DMS 273 treated with DMSO at 0.1 percent for 48 hours (cell line): ENCODE measurements at places on chromosomes 3 and 15.
A peak's percentile ranks its signal among the peaks of the same experiment; 100 is the strongest.

- no peak for DNase-seq
Observed at GRCh38 chr3:47270526-47270925, 12.1 kb downstream of the KIF9 start.

GRCh38 chr15:76286271-76286879 is 24.9 kb downstream of the ETFA start:
- DNase-seq = no peak

GRCh38 chr15:98505611-98506031 is 142.7 kb upstream of the IGF1R start:
- no peak for DNase-seq

DNA sequence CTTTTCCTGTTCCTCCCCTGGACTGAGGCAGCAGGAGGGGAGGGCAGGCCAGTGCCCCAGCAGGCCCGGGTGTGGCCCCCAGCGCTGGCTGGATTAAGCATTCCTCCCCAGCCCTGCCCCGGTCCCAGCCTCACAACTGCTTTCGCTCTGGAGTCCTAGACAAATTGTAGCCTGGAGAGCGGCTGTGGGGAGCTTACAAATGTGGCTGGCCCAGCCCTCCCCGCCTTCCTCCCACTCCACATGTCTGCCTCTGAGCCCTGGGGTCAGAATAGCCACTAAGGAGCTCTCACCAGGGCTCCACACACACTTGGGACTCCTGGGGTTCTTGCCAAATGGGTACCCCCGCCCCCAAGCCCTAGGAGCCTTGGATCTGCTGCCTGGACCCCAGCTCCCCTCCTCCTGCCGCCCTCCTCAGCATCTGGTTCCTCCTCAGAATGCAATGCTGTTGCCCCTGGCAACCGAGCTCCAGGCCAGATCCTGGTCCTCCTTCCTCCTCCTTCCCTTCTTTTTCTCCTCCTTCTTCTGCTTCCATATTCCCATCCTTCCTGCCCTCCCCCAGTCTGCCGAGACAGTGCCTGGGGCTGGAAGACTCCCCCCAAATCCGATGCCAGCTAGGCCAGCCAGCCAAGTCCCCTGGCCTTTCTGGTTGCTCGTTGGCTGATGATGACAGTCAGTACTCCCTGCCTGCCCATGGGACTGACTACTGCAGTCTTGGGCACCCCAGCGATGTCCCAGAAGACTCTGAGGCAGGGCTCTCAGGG is 91.1 kb downstream of the LINGO1 start:
- no peak for DNase-seq

DNA sequence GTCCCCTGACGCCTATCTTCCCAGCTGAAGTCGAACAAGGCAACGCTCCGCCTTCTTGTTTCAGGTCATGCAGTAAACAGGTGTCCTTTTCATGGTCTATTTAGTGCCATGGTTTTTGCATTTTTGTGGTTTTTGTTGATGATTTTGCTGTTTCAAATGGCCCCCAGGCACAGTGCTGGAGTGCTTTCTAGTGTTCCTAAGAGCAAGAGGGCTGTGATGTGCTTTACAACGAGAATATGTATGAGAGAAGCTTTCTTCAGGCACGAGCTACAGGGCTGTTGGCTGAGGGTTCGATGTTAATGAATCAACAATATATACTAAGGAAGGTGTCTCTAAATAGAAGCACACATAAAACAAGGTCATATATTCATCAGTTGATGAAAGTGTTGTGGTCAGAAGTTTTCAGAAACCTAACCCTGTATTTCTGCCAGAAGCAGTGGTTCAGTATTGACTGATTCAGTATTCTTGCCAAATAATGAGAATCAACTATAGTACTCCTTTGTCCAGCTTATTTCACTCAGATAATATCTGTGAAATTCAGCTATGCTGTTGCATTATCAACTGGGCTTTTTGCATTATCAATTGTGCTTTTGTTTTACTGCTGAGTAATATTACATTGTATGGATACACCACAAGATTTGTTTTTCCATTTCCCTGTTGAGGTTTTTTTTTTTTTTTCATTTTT is 18.5 kb downstream of the LIMD1 start:
- DNase-seq = no peak

DNA sequence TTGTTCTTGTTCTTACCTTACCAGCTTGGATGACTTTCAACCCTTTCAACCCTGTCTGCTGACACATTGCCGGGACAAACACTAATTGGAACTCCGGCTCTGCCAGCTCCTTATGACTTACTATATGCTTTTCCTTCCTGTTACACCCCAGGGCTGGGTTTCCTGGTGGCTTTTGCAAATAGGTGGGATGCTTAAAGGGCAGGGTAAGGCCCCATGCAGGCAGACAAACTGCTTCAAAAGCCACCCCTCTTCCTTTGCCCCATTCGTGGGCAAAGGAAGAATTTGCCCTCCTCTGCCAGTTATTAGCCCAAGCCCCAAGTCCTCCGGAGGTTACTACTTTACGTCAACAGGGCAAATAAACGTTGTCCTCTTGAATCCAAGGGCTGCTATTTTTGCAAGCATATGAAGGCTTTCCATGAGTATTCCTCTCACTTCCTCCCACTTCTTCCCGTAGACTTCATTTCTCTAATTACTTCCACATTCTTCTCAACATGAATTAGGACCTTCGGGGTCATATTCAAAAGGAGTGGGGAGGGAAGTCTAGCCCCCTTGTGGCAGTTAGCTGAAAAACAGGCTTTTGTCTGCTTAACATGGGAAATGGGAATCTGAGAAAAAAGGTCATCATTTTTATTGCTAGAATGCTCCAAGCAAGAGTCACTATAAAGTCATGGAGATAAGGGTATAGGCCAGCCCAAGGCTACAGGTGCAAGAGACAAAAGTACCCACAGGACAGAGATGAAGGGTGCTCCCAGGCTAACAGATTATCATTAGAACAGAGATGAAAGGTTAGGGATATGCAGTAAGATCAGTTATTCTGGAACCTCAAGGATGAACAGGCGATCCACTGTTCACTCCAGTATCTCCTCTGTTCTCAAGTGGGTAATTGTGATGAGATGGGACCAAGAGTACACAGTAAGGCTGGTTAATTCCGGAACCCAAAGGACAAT is 56.3 kb upstream of the FSTL1 start:
- DNase-seq = peak; percentile 75

DNA sequence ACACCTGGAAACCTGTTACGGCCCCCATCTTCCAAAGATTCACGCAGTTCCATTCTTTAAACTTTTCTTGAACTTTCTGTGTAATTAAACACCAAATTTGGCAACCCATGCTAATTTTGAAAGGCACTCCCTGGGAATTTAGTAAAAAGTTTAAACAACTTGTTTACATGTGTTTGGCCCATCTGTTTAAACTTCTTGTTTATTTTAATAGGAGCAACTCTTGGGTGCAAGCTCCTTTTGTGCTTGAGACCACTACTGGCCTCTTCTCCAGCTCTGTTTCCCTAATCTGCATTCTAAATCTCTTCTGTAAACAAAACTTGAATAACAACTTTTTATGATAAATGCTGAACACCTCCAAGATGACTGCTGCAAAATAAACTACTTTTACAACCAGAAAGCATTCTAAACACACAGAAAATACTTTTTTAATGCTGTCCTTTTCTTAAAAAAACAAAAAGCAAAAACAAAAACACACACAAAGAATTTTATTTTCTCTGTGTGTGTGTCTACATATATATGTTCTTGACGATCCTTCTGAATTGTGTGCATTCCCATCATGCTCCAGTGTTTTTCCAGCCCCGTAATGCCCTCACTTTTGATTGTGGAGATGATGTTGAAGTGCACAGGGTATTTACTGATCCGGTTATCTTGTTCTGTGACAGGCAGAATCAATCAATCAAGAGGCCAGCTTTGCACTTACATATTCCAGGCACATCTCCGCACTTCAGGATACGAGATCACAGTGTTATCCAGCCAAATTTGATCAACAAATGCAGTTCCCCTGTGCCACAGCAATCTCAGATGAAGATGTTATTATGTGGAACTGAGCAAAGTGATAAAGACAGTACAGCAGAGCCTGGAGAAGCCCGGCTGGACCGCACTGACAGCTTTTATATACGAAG is 416.9 kb downstream of the FOXP1 start:
- no peak for DNase-seq

DNA sequence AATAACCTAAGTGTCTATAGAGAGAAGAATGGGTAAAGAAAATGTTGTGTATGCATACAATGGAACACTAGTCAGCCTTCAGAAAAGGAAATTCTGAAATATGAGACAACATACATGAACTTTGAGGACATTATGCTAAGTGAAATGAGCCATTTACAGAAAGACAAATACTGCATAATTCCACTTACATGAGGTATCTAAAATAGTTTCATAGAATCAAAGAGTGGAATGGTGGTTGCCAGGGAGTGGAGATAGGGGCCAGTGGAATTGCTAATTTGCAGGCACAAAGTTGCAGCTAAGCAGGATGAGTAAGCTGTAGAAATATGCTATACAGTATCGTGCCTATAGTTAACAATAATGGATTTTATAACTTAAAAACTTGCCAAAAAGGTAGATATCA is 779.6 kb upstream of the ARPP21 start:
- no peak for DNase-seq

- DNase-seq = no peak
Observed at GRCh38 chr15:99371180-99372103, 120.2 kb downstream of the LRRC28 start.

GRCh38 chr15:52254391-52254790 is 41.2 kb downstream of the MYO5C start:
- no peak for DNase-seq

GRCh38 chr3:111667621-111668239 is 72.6 kb upstream of the ZBED2 start:
- no peak for DNase-seq

- DNase-seq = no peak
Observed at GRCh38 chr15:31607656-31608055, 281.0 kb downstream of the KLF13 start.

DNA sequence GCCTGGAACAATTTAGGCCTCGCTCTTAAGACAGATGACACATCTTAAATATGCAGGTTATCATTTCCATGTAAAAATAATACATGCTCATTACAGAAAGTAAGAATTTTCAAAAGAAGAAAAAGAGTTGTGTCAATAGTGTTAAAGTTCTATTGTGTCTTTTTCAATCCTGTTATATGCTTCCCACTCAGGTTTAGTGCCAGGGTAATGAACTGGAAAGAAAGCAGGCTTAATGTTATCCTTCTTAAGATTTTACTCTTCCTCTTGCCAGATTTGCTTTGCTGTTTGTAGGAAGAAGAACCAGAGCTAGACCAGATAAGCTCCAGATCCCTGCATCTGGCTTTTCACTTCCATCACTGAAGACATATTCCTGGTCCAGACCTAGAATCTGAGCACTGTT is 128.6 kb downstream of the TPRG1 start:
- no peak for DNase-seq

- no peak for DNase-seq
Observed at GRCh38 chr15:65326117-65326526, 21.6 kb downstream of the RNU5B-1 start.

GRCh38 chr3:190076601-190077394 is 43.9 kb downstream of the P3H2 start:
- DNase-seq = no peak

DNA sequence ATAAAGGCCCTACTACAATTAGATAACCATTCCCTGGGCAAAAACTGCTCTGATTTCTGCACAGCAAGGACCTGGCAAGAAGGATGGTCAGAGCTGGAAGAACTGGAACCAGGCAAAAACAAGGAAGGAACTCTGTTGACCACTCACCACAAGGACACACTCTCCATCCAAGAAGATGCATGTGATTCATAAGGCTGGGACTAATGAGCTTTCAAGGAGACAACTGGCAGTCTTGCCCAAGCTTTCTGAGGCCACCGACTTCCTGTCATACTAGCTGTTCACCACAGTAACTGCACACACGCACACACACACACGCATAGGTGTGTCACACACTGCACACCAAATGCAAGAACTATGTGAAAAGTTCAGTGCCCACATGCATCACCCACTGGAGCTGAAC is 256.6 kb downstream of the OCA2 start:
- no peak for DNase-seq

DNA sequence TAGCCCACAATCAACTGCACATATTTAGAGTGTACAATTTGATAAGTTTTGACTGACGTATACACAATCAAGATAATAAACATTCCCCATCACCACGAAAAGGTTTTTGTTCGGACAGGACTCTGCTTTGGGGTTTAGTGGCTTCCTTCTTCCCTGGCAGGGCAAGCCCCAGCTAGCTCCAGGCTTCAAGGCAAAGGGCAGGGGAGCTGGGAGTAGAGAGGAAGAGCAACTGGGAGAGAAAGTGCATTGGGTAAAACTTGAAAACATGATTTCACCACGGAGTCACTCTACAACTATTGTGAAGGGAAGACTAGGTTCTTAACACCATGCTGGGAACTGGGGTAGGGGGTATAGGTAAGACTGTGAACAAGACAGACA is 185.1 kb upstream of the UBE2E1 start:
- no peak for DNase-seq

- no peak for DNase-seq
Observed at GRCh38 chr3:73733746-73734145, 109.0 kb upstream of the PDZRN3 start.

DNA sequence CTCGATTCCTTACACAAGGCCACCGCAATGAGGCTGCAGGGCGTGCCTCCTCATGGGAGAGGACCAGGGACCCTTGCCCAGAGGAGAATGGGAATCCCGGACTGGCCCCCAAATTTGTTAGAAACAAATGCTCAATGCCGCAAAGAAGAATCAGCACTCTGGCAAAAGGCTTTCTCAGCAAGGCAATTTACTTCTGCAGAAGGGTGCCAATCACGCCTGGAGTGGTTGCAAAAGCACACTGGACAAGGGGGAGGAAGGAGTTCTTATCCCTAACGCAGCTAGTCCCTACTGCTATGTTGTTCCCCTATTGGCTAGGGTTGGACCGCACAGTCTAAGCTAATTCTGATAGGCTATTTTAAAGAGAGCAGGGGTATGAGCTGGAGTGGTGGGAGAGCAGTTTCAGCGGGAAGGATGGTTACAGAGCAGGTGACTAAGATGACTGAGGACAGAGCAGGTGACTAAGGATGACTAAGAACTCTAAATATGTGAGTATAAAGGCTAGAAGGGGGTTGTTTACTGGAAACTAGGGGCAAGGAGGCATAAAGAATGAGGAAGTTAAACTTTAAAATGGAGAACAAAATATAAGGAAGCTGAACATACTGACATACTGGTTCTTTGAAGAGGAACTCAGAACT is 48.5 kb downstream of the KATNBL1 start:
- DNase-seq = no peak

GRCh38 chr3:105473521-105474223 is 107.0 kb downstream of the ALCAM start:
- DNase-seq = no peak

- DNase-seq = no peak
Observed at GRCh38 chr3:185744997-185745843, 79.6 kb downstream of the IGF2BP2 start.

GRCh38 chr3:33046521-33046920 is 50.4 kb downstream of the GLB1 start:
- DNase-seq = no peak

- no peak for DNase-seq
Observed at GRCh38 chr3:126098391-126098858, 14.5 kb upstream of the SLC41A3 start.

DNA sequence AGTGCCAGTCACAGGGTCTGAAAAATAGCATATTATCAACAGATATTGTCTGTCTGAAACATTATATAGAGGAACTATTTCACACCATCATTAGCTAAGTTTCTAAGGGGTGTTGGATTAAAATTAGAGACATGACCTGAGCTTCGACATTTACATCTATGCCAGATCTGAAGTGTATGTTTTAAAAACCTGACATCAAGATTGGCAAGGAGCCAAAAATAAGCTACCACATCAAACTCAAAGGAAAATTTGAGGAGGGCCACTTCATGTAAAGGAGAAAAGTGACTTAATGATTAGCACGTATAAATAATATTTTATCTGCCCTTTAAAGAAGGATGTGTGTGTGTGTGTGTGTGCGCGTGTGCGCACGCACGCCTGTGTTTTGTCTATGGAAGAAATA is 752.0 kb upstream of the GRM7 start:
- no peak for DNase-seq

- DNase-seq = no peak
Observed at GRCh38 chr15:41979493-41980266, 7.3 kb upstream of the EHD4 start.
